CD4-positive, alpha-beta T cell treated with Interleukin-2 at 100 ng/mL for 4 hours (primary cell): ENCODE measurements at places on chromosomes 6 and 20.

- no peak for DNase-seq
Measured at GRCh38 chr6:25619217-25619616, 32.8 kb upstream of the SCGN start.

GRCh38 chr6:56335726-56336125, 88.3 kb upstream of the COL21A1 start:
- no peak for DNase-seq

GRCh38 chr6:87574237-87574804, 15.5 kb downstream of the RARS2 start:
- peak; percentile 45 for DNase-seq

- DNase-seq = peak; percentile 47
Measured at GRCh38 chr20:17617212-17617867, 47.5 kb downstream of the DSTN start.

- peak; percentile 49 for DNase-seq
Measured at GRCh38 chr6:28523241-28523622, 2.4 kb upstream of the GPX5 start.

GRCh38 chr6:168219804-168220203, 99.8 kb downstream of the DACT2 start:
- no peak for DNase-seq

GRCh38 chr6:120735641-120736040, 598.6 kb downstream of the TBC1D32 start:
- DNase-seq = no peak

DNA sequence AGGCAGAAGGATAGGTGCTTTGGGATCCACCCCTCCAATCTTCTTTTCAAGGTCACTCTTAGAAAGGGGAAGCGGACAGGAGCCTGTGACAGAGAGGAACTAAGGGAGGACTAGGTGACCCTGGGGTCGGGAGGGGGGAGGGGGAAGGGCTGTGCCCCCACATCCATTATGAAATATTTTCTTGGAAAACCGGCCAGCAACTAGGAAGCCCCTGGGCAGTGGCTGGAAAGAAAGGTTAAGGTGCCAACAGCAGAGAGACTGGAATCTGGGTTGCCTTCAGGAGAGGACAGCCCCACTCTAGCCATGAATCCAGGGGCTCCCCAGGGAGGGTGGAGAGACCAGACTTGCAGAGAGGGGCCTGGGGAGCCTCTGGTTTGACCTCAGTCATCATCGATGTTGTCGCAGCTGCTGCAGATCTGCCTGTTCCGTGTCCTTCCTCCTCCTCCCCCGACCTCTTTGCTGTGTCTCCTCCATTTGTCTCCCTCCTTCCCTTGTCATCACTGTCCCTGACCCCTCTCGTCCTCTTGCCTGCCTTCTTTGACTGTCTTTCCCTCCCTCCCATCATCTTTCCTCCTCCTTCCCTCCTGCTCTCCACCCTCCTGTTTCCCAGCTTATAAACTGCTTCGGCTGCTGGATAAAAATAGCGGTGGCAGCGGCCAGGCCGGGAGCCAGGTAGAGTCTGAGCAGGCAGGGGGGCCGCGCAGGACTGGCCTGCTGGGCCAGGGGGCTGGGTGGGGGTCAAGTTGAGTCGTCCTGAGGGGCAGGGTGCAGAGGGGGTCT, 3.2 kb downstream of the SLC29A1 start:
- no peak for DNase-seq

DNA sequence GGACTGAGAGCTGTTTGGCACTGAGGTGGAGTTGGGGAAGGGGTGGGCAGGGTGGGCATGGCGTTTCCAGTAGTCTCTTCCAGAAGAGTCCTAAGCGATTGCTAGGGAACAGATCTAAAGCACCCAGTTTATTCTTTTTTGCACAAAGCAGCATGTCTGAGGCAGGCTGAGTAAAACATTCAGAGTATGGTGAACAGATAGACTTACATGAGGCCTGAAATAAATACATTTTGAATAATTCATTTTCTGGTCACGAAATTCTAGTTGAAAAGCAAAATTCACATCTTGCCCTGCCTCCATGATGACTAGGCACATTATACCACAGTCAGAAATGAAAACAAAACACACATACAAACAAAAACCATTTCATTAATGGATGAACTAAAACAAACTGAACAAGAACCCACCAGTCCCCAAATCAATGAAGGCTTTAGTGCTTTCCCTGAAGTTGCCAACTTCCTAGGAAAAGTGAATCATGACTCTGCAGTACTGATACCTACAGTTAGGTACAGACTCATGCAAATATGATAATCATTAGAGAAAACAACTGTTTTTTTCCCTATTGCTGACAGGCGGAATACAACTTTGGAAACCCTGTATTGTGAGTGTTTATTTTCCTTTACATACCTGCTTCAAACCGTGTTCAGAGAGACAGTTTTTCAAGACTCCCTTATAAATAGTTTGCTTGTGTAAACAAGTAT, 702.9 kb upstream of the POU3F2 start:
- DNase-seq = no peak

DNA sequence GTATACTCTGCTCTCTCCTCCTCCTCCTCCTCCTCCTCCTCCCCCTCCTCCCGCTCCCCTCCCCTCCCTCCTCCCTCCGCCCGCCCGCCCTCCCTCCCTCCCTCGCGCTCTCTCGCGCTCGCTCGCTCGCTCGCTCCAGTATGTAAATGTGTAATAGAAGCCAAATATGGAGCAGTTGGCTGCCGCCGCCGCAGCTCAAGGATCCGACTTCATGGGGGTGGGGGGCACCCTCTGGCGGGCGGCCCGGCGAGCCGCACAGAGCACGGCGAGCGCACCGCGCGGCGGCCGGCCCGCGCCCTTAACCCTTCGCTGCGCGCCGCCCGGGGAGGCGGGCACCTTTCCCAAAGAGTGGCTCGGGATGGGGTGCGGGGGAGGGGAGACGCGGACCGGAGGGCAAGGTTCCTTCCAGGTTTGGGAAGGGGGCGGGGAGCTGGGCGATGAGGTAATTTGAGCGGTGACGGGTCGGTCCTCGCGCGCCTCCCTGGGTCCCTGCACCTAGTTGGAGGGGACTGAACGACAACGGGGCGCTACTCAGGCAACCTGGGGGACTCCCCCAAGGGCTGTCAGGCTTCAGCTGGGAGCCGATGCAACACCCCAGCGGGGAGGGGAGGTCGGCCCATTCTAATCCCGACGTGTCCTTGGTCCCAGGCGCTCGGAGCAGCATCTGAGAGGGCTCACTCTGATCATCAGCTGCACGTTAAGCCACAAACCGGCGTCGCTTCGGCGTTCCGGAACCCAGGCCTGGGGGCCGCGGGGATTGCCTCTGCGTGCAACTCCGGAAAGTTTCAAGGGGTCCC, 409 bp upstream of the ATXN1 start:
- DNase-seq = peak; percentile 89

DNA sequence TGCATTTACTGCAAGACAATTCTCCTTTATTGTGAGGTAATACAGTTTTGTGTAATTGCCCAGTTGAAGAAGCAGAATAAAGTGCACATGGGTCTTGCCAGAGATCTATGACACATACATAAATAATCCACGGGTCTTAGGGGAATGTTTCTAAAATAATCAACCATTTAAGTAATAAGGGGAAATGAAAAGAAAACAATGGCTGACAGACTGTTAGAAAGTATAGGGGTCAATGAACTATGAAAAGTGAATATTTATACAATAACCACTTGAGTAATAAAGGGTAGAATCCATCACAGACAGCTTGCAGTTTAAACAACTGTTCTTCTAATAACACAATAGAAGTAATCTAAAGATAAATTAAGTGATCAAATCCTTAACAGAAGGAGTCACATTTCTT, 477.2 kb downstream of the EYS start:
- DNase-seq = no peak

DNA sequence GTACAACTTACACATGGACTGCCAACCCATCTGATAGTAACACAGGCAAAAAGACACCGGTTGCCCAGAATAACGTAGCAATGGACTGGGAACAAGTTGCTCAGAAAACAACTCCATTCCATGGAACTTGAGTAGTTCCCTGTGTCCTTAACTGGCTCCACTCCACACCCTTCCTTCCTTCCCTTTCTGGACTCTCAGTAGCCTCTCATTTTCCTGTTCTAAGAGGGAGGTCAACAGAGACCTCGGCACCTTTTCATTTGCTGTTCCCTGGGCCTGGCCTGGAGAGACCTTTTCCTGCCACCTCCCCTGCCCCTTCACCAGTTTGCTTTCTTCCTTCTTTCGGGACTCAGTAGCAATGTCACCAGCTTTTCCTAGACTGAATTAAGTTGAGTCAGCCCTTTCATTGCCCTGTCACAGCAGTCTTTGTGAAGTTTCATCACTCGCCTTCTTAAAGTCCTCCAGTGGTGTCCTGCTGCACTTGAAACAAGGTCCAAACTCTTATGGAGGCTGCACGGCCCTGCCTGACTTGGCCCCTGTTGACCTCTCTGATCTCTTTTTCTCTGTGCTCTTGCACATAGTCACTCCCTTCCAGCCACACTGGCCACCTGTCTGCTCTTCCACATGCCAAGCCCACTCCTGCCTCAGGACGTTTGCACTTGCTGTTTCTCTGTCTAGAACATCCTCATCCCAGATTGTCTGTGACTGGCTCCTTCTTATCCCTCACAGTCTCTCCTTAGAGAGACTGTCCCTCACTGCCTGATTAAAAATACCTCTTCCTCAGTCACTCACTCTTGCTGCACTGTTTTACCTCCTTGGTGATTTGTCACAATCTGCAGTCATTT, 90.8 kb downstream of the KCNB1 start:
- DNase-seq = no peak

DNA sequence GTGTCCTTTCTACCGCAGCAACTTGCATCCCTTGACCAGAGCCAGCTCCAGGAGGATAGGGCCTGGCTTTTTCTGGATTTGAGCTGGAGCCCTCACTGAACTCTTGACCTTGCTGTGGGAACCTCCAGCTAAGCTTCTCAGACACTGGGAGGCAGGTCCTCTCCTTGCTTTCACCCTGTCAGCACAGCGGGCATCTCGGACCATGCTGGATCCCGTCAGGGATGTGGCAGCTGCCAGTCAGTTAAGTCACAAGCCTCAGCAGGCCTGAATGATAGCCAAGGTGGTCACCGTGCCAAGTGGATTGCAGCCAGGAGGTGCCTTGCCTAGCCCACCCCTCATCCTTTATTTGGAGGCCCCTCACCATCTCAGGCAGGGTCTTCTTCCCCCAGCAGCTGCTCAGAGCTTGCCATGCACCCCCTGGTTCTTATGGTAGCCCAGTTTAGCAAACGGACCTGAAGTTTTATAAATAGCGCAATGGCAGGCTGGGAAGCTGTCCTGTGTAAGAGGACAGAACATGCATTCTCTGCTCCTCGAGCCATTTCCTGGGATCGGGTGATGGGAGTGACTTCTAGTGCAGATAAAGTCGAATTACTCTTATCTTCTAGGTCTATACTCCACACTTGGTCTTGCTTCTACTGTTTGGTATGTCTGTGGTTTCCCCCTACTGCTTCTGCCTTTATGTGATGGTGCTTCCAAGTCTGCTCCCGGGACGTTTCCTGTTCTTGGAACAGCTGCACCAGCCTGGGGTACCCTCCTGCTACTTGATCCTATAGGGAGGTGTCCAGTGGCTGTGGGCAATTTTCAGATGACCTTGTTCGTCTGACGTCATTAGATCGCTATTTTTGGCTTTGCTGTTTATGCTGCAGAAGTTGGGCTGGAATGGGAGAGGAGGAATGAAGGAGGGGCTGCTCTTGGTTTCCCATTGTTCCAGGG, 7.1 kb upstream of the MYLK2 start:
- DNase-seq = no peak

- DNase-seq = peak; percentile 1
Measured at GRCh38 chr20:4946986-4947385, 54.3 kb downstream of the SLC23A2 start.

DNA sequence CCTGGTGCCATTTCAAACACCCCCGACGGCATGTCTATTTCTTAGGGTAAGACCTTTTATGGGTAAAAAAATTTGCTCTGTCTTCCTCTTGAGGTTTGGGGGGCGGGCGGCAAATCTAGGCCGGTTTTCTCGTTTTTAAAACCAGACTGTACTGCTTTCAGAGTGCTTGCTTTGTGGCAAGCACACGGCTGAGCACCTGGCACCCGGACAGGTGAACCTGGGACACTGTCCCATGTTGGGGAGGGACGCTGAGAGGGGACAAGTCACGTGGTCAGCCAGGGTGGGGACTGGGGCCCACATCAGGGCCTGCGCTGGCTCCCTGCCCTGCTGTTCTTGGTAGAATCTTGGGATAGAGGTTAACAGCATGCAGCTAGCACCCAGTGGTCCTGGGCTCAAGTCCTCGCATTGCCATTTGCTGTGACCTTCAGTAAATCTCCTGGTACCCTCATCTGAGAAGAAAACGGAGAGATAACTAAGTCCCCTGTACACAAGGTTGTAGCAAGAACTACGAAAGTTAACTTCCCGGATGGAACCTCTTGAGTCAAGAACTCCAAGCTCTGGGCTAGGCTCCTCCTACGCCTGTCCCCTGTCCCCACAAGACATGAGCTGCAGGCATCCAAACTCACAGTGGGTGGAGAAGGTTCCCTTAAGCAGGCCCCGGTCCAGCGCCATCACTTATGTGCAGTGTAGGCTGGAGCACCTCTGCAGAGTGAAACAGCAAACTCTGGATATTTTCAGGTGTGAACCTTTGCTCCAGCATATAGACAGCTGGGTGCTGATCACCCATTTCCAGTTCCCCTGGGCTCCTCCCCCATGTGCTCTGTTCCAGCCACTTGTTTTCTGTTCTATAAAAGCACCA, 41.7 kb downstream of the PMEPA1 start:
- DNase-seq = no peak

GRCh38 chr20:1467082-1467354, 369 bp upstream of the NSFL1C start:
- DNase-seq = no peak

DNA sequence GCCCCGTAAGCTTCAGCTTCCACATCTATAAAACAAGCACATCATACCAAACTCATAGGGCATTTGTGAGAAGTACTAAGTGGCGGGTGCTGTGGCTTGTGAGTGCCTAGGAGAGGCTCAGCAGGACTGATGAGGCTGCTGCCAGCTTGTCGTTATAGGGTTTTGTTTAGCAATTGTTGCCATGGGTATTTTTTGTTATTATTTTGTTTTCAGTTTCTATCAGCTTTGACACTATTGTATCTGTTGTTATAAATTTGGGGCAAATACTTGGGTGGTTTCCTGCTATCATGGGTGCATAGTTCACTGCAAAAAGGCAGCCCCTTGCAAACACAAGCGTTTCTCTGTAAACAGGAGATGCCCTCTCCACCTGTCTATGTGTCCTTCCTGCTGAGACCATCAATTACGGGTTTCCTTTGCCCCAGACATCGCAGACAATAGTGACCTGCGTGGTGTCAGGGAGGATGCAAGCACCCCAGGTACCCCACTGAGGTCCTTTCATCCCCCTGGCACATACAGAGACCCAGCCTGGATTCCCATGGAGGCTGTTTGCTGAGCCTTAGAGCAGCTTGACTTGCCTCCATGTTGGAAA, 3.1 kb upstream of the CCDC167 start:
- DNase-seq = peak; percentile 92

- DNase-seq = no peak
Measured at GRCh38 chr6:32212076-32212760, 11.6 kb downstream of the NOTCH4 start.

GRCh38 chr6:67501755-67502154, 1133.3 kb upstream of the ADGRB3 start:
- DNase-seq = no peak

DNA sequence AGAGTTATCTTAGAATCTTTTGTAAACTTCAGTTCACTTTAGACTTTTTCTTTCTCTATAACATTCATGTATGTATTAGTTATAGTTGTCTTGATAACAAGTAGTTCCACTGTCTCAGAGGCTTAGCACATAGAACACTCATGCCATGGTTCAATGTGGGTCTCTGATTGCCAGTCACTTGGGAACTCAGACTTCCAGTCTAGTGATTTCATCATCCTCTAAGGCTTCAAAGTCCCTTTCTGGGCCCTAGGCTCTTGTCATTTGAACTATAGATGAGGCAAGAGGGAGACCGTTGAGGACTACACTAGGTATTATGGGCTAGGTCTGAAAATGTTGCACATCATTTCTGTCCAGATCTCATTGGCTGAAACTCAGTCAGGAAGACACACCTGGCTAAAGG, 8.4 kb upstream of the EEF1E1 start:
- DNase-seq = no peak
